Stimulated activated CD4-positive, alpha-beta T cell treated with anti-CD3 and anti-CD28 coated beads, TNF-alpha, amount 100 ng/mL, for 48 hours (primary cell): ENCODE measurements at places on chromosomes 7 and 10.

DNA sequence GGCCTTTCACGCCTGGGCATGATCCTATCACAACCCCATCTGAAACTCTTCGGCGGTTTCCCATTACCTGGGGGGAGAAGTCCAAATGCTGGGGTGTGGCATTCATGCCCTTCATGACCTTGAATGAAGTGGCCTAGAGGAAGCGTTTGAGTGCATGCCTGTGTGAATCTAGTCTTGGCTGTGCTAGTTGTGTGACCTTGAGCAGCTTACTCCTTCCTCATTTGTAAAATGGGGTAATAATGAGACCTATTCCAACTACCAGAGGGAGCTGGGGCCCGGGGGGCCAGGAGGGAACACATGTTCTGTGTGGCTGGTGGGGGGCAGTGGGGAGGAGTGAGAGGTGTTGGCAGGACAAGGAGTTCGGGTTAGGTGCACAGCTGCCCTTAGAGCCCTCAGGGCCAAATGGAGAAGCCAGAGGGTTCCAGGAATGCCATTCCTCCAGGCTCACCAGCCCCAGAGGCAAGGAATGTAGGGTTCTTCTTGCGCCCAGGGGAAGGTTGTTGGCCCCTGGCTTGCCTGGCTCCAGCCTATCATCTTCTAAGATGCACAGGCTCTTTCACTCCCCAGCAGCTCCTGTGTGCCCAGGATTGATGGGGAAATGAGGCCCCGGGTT, 21.3 kb upstream of the TBRG4 start:
- no peak for DNase-seq

GRCh38 chr7:69994218-69994617, 395.9 kb downstream of the AUTS2 start:
- no peak for DNase-seq

DNA sequence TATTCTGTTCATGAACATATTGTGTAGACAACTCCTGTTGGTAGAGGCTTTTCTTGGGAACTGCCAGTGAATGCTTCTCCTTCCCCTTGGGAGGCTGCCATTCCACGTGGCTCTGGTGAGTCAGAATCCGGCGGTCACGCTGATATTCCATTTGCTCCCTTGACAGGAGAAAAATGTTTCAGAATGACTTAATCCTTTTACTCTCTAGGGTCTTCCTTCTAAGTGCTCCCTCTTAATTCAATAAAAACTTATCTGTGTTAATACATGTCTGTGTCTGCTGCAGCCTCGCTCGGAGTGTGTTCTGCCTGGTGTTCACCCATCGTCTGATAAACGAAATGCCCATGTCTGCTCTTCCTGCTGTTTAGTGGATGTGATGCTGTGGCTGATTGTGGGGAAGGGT, 278.6 kb downstream of the ARHGAP12 start:
- no peak for DNase-seq

- no peak for DNase-seq
Measured at GRCh38 chr10:5555021-5555510, 30.3 kb downstream of the CALML3 start.

- no peak for DNase-seq
Measured at GRCh38 chr7:132105096-132105495, 471.2 kb downstream of the PLXNA4 start.

- DNase-seq: no peak
Measured at GRCh38 chr7:4164556-4164955, 517.5 kb upstream of the FOXK1 start.

DNA sequence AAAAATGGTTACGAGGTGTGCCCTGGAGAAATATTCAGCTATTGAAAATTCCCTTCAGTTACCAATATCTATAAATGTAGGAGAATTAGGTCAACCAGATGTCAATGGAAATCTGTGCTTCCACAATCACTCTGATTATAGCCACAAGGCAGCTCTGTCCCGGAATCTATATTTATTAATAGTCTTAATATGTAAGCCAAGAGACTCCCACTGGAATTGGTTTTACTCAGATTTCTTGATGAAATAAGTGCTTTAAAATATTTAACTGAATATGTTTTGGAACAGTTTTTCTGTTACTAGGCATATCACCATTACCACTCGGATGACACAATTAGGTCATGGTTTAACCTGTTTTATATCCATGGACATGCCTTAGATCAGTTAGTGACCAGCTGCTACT, 169.6 kb downstream of the POM121L12 start:
- DNase-seq: no peak

- DNase-seq: no peak
Measured at GRCh38 chr10:52100011-52100547, 214.0 kb upstream of the DKK1 start.

DNA sequence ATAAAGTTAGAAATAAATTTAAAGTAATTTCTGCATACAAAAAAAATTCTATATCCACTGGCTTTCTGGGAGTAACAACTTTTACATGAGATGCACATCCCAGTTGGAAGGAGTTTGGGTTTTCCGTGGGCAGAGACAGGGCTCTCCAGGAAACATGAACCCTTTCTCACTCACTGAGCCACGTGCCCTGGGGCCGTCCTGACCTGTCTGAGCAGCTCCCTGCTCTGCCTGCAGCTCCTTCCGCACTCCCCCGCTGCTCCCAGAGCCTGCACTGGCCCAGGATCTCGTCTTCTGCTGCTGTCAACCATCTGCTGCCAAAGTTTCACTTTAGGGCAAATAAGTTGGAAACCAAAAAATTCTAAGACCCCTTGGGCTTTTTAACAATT, 169.1 kb downstream of the DIP2C start:
- DNase-seq: no peak

GRCh38 chr10:77855404-77856155, 71.0 kb downstream of the DLG5 start:
- no peak for DNase-seq

DNA sequence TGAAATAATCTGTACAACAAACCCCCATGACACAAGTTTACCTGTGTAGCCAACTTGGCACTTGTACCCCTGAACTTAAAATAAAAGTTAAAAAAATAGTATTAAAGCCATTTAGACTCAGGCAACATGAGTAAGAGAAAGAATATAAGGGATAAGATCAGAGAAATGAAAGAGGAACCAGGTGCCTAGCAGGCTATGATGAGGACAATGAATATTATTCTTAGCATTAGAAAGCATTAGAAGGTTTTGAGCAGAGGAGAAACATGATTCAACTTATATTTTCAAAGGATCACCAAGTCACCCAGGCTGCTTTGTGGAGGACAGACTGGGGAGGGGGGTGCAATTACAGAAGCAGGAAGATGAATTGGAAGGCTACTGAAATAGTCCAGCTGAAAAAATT, 48.1 kb upstream of the TES start:
- DNase-seq: no peak

GRCh38 chr7:133783276-133783675, 343.9 kb upstream of the LRGUK start:
- DNase-seq: no peak

DNA sequence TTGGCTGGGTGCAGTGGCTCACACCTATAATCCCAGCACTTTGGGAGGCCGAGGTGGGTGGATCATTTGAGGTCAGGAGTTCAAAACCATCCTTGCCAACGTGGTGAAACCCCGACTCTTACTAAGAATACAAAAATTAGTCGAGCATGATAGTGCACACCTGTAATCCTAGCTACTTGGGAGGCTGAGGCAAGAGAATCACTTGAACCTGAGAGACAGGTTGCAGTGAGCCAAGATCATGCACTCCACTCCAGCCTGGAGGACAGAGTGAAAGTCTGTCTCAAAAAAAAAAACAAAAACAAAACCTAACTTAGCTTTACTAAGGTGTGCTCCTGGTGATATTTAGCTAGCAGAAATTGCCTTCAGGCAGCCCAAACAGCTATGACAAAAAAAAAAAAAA, 24.3 kb upstream of the VDAC2 start:
- no peak for DNase-seq

GRCh38 chr7:151799506-151799905, 77.4 kb downstream of the PRKAG2 start:
- DNase-seq: no peak

GRCh38 chr10:90394311-90394710, 463.5 kb downstream of the HTR7 start:
- DNase-seq: no peak

DNA sequence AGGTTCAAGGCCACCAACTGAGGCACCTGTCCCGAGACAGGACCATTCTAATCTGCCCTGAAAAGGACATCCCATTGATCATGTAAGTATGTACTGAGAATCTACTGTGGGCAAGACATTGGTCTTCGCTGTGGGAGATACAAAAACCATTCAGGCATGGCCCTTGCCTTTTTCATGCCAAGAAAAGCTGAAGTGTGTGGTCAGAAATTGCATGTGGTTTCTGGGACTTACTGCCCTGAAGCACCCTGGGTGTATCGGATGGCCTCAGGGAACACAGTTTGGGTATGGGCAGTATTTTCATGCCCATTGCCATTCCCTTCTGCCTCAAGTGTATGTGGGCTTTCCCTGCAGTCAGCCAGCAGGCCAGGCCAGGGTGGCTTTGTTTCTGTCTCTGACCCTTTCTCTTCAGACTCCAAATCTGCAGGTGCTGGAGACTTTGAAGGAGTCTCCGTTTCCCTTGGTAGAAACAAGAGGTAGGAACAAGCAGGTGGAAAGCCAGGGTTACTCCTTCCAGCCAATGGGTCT, 285.7 kb downstream of the ZEB1 start:
- DNase-seq: no peak
